GM06990 (cell line): ENCODE measurements at places on chromosomes 13 and 19.

GRCh38 chr19:18769989-18770528, 21.0 kb downstream of the COMP start:
- DNase-seq: no peak

- peak; percentile 56 for DNase-seq
Observed at GRCh38 chr19:17938092-17938845, 5.5 kb downstream of the CCDC124 start.

- DNase-seq: no peak
Observed at GRCh38 chr13:71399631-71400215, 467.3 kb downstream of the DACH1 start.

- no peak for DNase-seq
Observed at GRCh38 chr13:56561327-56561726, 579.4 kb upstream of the PRR20A start.

DNA sequence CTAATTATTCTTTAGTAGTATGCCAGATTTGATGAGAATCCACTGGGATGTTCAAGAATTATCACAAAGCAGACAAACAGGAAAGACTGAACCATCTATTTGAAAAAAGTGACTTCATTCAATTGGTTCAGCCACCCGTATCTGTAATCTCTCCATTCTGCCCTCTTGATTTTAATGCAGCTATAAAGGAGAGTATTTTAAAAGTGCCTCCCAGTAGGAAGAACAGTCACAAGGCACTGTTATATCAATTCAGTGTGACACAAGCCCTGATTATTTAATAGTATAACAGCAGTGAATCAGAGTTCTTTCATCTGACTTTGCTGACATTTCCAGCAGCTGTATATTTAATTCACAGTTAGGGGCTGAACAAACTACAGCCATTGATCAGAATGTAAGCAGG, 77.3 kb upstream of the SLAIN1 start:
- no peak for DNase-seq

DNA sequence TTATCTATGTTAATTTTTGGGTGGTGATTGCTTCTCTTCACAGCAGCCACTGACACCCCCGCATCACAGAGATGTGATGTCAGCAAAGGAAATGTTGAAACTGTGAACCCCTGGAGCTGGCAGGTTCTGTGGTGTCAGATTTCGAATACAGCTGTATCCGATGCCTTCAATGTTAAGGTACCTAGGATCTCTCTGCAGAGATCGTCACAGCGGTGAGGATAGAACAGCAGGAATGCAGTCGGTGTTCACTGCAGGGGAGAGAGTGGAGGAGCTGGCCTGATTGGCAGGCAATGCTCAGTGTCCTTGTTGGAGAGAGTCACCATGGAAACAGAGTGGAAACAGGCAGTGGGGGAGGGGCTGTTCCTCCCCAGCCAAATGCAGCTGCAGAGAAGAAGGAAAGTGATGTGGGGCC, 79.5 kb upstream of the ZNF835 start:
- DNase-seq: no peak

GRCh38 chr13:67259208-67259607, 29.1 kb upstream of the PCDH9 start:
- DNase-seq: no peak

DNA sequence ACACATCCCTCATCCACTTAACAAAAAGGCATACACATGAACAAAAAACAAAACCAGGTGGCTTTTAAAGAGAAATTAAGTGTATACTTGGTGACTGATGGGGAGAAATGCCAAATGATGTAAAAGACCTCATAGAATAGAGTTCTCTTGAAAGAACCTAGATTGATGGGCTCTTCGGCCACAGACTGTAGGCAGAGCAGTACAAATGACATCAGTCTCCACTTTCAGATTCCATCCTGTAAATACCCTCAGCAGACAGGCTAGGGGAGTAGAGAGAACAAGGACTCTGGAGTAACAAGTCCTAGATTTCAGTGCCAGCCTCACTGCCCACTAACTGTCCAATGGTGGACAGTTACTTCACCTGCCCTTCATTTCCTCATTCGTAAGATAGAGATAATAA, 203.8 kb downstream of the MZT1 start:
- DNase-seq: no peak

DNA sequence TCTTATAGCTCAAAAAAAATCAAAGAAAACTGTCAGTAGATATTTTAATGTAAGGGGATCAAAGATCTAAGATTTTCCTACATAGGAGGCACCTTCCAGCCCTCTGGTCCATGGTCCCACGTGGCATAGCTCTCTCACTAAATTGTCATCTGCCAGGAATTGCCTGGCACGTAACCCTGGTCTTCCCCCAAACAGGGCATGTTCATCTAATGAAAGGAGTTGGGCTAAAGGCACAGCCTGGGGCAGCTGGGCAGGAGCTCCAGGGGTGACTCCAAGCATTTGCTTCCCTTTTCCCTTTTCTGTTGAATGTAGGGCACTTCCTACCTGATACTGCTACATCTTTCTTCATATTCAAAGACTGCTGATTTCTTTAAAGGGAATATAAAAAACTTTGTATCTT, 148.7 kb downstream of the COL4A1 start:
- DNase-seq: no peak
